Iris pigment epithelial cell (primary cell): ENCODE measurements at places on chromosomes 7 and 10.

- no peak for DNase-seq
These were observed 86.0 kb downstream of the NEBL start for GRCh38 chr10:20811131-20811530.

DNA sequence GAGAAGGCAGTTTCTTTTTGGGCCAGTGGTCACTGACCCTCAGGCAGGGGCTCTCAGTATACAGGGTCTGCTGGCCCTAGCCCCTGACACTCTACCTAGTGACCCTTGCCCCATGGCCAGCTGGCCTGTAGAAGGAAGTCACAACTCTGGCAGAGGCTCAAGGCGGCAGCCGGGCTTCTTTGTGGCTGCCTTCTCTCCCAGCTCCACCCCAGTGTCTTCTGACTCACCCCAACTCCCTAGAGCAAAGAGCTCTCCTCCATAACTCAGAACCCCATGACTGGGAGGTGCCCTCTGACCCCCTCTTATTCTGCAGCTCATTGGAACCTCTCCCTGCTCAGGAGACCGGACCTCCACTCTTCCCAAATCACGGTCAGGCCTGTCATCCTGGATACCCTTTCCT, 358.2 kb downstream of the FGFR2 start:
- DNase-seq = no peak

- DNase-seq = no peak
These were observed 4.6 kb downstream of the PAPSS2 start for GRCh38 chr10:87664276-87664701.

- no peak for DNase-seq
These were observed 50.8 kb downstream of the GSDME start for GRCh38 chr7:24706211-24707170.

- no peak for DNase-seq
These were observed 144.5 kb upstream of the YAE1 start for GRCh38 chr7:39421661-39422060.

- peak; percentile 56 for DNase-seq
These were observed 78.3 kb upstream of the SLC26A5 start for GRCh38 chr7:103524042-103524907.

- DNase-seq = no peak
These were observed 237.9 kb downstream of the FRMD4A start for GRCh38 chr10:14092799-14093198.
